H1 (cell line): ENCODE measurements at places on chromosomes 2 and 18.

DNA sequence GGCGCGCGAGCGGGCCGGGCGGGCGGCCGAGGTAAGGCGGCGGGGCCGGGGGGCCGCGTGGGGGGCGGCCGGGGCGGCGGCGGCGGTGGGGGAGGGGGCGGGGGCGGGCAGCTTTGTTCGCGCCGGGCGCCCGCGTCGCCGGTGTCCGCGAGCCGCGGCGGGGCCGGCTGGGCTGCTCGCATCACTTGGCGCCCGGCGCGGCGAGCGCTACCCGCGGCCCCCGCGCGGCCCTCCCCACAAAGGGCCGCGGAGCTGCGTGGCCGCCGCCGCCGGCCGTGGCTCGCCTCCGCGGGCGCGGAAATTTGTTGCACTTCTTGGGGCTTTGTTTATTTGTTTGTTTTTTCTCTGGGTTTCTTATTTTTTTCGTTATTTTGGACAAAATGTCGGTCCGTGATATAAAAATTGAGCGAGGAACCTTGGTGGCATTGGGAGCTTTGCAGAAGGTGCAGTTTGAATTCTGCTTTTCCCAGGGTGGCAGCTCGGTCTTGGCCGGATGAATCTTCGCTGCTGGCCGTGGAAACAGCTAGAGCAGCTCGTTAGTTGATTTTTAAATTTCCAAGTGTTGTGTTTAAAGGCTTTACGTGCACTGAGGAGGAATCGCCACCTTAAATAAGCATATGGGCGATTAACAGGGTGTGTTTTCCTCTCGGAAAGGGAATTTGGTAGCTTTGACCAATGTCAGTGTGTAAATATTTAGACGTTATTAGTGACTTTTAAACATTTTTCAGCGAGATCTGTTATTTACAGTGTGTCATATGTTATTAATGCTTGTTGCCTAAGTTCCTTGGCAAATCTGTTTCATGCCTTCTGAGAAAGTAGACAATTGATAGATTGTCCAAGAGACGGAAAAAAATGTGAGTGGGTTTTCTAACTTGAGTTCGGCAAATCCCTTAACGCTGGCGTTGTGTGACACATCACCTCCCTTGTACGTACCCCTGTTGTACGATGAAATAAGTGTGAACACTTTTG, 822 bp downstream of the UBE2E3 start:
- DNase-seq = no peak

- DNase-seq = no peak
These were observed 95.7 kb upstream of the LINC00305 start for GRCh38 chr18:64244571-64244970.

GRCh38 chr2:5021136-5021535, 671.0 kb upstream of the SOX11 start:
- no peak for DNase-seq

GRCh38 chr2:150532879-150533278, 45.4 kb upstream of the RND3 start:
- no peak for DNase-seq

- no peak for DNase-seq
These were observed 445.3 kb downstream of the DSC3 start for GRCh38 chr18:30597202-30597601.

DNA sequence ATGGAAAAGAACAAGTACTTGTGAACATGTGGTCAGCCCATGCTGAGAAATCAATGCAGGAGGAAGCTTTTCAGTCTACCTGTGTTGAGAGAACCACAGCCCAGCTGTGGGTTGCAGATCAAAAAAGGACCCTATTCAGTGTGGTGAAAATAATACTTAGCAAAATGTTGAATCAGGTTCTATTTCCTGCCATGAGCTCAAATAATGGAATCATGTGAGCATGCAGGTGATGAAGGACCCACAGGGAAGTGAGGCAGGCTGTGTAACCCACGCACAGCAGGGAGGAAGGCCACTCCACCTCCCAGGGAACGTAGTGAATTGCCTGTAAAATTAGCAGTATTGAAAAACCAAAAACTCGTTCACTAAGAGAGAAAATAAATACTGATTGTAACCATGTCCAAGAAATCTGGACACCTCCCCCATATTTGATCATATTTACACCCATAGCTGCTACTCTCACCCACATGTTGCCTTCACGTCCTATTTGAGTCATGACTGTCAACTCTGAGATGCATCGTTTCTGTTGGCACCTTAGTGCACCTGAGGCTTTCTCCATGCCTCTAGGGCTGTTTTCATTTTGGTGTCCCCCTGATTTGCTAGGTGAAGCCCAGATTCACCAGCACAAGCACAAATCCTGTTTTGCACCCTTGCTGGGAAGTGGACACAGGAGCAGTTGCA, 20.5 kb upstream of the BCL2L11 start:
- no peak for DNase-seq

GRCh38 chr2:226578373-226578772, 221.2 kb downstream of the IRS1 start:
- DNase-seq = no peak

DNA sequence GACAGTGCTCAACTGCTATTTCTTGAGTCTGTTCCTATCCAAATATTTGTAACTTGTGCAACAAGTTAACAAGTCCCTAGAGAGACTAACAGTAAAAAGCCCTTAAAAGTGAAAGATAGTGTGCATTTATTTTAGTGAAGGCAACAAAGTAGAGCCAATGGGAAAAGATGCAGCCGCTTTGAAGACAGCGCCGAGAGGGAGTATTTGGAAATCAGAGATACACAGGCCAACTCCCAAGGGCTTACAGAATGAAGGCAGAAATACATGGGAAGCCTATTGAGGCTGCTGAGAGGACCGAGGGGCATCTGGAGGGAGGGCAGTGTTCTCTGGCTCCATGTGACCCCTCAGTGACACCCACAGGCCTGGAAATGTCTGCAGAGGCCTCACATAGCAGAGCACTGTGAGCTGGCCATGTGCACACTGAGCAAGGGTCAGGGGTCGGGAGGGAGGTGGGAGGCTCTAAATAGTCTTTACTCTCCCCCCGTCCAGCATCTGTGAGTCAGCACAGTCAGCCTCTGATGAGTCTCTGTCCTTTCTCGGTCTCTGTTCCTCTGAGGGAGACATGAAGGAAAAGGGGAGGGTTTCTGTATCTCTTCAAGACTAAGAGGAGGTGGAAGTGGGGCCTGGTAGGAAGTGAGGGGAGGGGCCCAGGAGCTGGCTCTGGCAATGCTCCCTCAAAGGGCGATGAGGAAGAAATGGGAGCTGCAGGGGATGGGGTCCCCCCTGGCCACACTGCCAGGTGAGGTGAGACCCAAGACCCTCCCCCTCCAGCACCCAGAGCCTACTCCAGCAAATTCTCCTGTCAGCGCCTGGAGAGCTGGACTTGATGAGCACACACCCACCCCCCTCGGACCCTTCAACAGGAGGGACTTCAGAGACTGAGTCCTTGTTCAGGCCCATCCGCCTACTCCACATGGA, 133.6 kb downstream of the SP3 start:
- DNase-seq = no peak

DNA sequence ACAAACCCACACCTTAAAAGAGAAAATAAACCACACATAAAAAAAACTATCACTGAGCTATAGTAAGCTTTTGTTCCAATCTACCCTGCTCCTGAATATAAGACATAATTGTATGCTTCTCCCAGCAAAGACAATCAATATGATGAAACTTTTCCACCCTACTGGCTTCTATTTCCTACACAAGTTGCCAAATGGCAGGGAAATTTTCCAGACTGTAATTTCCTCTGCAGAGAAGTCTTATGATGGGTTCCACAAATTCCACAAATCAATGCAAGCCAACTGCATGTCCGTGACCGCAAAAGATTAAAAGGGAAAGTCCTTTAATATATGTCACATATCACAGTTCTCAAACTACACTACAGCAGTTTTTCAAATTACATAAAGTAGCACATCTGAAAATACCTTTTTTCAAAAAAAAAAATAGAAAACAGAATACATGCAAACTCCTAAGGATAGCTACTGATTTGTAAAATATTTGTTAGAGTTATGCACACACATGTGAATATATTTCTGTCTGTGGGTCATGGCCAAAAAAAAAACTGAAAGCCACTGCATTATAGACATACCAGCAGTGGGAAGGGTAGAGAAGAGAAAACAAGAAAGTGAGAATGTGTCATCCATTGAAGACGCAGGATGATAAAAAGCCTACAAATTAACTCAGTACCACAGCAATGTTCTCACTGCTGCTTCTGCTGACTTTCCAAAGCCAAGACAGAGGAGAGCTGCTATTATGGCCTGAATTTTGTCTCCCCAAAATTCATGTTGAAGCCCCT, 61.4 kb downstream of the RPL31 start:
- no peak for DNase-seq

DNA sequence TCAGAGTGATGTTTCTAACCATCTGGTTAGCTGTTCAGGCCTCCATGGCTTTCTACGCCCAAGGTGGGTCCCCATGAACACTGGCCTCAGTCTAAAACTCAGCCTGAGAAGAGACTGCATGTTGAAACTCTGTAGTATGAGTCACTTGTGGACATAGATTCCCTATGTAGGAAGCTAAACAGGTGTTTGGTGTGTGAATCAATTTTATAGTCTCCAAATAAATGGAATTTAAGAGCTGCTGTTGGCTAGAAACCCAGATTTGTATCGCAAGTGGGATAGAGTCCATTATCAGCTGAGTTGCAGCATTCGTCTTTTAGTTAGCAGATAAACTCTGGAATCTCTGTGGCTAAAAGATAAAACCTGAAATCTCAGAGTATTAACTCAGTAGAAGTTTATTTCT, 131.4 kb downstream of the KCNS3 start:
- DNase-seq = no peak

GRCh38 chr2:25545899-25546298, 127.5 kb downstream of the DTNB start:
- no peak for DNase-seq

DNA sequence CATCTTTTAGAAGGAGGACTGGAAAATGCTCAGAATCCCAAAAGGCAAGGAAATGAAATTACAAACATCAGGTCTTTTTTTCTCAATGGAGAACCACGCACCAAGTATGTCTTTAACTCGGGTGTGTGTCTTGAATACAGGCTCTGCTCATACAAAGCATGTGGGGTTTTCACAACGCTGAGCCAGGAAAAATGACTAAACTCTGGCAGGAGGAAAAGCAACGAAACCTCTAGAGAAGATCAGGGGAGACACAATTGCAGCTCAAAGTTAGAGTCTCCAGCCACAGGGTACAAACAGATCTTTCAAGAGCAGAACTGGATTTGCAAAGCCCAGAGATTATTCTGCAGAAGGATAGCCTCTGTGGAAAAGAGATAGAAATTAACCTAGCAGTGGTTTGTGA, 42.8 kb upstream of the TPO start:
- no peak for DNase-seq

GRCh38 chr2:48755473-48755872, at the start of gene LHCGR:
TSS of gene LHCGR (minus strand) at chr2:48755724. CDS start at chr2:48755671, 53 bp downstream.
- DNase-seq = peak; percentile 65

DNA sequence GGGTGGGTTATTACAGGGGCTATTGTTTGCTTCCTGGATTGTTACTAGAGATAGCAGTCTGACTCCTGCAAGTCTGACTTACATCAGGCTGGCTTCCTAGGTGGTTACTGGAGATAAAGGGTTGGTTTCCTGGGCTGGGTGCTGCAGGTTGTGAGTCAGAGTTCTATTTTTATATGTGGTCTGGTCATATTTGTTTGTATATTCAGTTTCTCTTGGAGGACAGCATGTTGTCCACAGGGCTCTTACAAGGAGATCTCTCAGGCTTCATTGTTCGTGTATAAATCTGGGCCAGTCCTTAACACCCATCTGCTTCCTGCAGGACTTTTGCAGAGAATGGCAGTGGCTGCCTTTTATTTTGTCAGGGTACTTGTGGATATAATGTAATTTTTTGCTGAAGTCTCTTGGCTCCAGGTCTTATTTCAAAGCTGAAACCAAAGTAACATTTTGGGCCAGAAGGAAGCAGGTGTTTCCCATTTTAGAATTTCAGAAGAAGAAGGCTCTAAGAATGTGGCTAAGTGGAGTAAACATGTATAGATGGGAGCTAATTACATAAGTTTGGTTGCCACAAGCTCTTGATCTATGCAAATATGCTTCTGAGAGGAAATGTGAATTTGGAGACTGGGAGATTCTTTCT, 65.9 kb upstream of the SLC16A14 start:
- no peak for DNase-seq

DNA sequence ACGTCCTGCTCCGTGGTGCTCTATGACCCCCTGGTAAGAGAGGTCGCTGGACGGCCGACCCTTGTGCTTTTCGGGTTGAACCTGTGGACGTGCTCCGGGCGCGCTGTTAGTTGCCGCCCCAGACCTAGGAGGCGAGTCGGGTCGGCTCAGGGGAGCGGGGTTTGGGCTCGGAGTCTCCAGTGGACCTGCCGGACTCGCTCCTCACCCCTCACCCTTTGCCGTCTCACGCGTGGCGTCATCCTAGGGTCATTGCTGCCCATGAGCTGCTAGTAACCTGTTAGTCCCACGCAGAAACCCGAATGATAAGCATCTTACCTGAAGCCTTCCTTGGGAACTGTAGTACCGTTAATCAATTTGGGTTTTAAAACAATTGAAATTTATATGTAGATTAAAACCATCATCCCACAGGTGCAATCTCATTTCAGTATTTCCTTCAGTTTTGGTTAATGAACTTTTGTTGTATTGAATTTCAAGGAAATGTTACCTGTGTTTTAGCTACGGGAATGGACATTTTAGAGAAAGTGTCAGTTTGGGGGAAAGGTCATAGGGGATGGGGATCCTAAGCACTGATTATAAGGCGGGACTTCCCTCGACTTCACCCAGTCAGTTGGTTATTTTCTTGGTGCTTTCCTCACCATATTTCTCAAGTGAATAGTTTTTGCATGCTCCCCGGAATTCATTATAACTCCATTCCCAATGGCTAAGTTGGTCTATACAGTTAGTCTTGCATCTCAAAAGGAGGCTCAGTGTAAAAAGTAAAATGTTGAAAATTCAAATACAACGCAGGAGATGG, 536 bp downstream of the ELP2 start:
- DNase-seq = no peak

DNA sequence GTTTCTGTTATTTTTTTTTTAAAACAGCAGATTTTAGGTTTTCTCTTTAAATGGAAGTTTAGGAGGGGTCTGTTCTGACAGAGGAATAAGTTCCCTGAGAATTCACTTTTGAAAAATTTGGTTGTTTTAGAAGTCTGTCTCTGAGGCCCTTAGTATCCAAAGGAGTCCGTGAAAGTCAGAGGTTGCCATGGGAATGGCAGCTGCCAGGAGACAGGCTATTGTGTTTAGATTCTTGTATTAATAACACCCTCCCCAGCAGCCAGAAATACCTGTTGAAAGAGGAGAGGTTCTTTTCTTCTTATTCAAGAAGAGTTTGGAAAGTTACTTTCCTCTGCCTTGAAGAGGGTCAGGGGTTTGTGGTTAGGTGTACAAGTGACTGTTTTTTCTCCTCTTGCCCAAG, 29.5 kb downstream of the TNP1 start:
- no peak for DNase-seq

DNA sequence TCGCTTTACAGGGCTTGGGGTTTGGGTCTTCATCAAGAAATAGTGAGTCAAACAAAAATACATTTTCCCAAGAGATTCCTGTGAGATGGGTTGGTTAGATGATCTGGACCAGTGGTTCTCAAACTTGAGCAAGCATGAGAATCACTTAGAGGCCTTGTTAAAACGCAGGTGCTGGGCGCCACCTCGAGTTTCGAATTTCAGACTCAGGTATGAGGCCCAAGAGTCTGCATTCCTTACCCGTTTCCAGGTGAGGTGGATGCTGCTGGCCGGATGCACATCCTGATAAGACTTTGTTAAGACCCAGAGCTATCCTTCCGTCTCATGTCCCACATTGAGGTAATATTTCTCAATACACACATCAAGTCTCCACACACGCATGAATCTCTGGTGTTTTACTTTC, 707.8 kb upstream of the SALL3 start:
- no peak for DNase-seq

GRCh38 chr2:186584053-186584452, 5.8 kb upstream of the ITGAV start:
- no peak for DNase-seq

GRCh38 chr18:41391616-41392595, 563.1 kb upstream of the PIK3C3 start:
- peak; percentile 64 for DNase-seq
